ENCODE measurements at places on chromosomes 5 and 9. TPM values are rescaled to one million over a fixed set of nuclear protein-coding genes. Genes with fewer than 3 reads are reported as not detected.

CDH6 gene
- 66.2 TPM for total RNA-seq

ENC1 gene
- total RNA-seq, result 72.5 TPM

KIF4B gene
- not detected for total RNA-seq

CNTNAP3B gene
- total RNA-seq, result 4.9 TPM

NR2F1 gene
- 12.8 TPM for total RNA-seq

PCDHA3 gene
- 0.07 TPM for total RNA-seq

BTNL3 gene
- total RNA-seq, result not detected

SHISAL2B gene
- total RNA-seq, result not detected

NR2F1-AS1 gene
- total RNA-seq, result 9.5 TPM

GRCh38 chr9:21078702-21079101 lies 960 bp upstream of the IFNB1 start:
- no peak for DNase-seq

DNA sequence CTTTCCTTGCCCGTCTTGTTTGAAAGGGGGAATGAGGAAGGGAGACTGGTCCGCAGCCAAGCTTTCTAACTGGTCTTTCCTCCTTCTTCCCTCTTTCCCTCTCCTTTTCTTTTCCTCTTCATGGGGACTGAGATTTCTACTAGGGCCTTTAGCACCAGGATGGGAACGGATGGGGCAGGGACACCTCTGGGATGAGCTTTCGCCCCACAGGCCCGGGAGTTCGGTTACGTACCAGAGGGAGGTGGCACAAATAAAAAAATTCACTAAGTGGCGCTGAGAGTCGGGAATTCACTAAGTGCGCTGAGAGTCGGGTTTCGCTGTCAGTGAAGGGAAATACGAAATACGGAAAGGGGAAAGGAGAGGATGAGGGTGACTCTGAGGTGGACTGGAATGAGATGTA lies 21.6 kb downstream of the BTNL9 start:
- DNase-seq, result no peak

- DNase-seq, result no peak
These were observed 104.7 kb upstream of the IER5L start for GRCh38 chr9:129282731-129283211.

- DNase-seq, result no peak
These were observed 24.7 kb upstream of the UBAC1 start for GRCh38 chr9:135985889-135986288.

- DNase-seq, result no peak
These were observed 423.3 kb downstream of the EFNA5 start for GRCh38 chr5:107247427-107247826.

DNA sequence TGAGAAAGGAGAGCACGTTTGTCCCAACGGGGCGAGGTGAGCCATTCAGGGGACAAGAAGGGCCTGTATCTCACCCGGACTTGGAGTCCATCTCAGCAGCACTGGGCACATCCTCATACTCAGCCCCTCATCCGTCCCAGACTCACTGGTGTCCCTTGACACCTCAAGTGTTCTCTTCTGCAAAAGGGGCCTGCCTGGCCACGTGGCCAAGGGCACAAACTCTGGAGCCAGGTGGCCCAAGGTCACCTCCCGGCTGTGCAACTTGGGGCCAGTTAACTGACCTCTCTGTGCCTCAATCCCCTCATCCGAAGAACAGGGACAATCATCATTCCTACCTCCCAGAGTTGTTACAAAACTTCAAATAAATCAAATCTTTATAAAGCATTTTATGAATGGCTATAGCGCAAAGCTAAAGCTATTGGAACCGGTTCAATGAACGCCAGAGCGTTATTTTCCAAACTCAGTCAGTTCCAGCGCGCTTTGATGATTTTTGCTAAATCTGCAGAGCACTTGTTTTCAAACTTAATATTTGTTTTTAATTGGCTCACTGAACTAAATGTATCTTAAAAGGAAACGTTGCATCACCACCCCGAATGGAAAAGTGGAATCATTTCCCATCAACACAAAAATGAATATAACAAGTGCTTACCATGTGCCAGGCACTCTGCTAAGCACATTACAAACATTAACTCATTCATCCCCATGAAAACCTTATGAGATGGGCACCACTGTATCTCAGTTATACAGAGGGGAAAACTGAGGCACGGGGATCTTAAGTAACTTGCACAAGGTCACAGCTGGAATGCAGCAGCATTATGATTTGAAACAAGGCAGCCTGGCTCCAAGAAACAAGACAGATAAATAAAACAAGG lies 49.3 kb downstream of the DUSP1 start:
- no peak for DNase-seq

- peak; percentile 10 for DNase-seq
These were observed 53.5 kb downstream of the PPP2R2B start for GRCh38 chr5:146825033-146825432.

DNA sequence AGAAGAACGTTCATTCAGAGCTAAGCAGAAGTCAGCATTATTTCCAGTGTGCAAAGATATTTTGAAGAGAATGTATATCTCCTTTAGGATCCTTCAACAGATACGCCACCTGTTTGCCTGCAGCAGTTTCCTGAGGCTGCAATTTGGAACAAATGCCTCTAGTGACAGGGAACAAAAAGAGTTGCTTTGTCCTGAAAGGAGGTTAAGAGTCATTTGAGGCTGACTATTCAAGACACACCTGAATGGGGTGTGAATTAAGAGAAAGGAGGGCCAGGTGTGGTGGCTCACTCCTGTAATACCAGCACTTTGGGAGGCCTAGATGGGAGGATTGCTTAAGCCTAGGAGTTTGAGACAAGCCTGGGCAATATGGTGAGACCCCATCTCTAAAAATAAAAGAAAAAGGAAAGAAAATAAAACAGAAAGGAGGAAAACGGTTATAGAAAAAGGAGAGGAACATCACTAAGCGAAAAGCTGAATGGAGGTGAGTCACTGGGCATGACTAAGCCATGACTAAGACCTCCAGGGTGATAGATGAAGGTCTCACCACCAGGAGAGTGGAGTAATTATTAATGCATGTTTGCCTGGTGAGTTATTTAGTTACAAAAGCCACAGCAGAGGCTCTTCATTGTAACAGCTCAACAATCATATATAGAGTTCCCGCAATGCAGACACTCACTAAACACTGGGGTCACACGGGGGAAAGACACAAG lies 255.2 kb upstream of the TNC start:
- peak; percentile 96 for DNase-seq

DNA sequence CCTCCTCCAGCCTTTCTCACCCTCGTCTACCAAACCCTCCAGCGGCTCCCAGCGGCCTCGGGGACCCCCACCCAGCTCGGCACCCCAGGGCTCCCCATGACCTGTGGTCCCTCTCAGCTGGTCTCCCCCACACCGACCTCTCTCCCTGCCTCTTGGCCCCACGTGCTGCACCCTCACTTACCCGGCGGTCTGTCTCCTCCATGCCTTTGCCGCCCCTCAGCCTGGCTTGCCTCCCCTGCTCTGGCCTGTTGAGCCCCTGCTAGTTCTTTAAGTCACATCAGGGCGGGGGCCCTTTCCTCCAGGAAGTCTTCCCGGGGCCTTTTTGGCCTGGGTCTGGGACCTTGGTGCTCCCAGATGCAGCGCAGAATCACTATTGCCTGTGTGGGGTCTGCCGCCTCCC lies 81.5 kb downstream of the LMX1B start:
- DNase-seq, result no peak

GRCh38 chr9:3571500-3571899 lies 45.7 kb upstream of the RFX3 start:
- DNase-seq, result no peak

DNA sequence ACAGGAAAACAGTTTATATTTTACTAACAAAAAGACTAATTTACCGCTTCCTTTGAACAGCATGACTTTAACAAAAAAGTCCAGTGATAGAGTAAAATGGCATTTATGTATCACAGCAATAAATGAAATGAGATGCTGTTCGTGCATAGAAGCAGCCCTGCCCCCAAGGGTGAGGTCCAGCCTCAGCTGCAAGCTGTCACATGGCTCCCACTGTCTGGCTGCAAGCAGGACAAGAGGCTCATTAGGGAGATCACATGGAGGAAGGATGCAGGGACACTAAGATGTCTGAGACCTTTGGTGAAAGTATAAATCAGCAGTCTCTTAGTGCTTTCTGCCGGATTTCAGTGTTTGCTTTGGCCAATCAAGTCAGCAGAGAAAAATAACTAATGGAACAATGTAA lies 23.0 kb downstream of the GDNF start:
- DNase-seq, result no peak
